Endothelial cell of umbilical vein (primary cell): ENCODE measurements at places on chromosomes 12 and 14. TPM values are rescaled to one million over a fixed set of nuclear protein-coding genes. Genes with fewer than 3 reads are reported as not detected.
A peak's percentile ranks its signal among the peaks of the same experiment; 100 is the strongest.

DNA sequence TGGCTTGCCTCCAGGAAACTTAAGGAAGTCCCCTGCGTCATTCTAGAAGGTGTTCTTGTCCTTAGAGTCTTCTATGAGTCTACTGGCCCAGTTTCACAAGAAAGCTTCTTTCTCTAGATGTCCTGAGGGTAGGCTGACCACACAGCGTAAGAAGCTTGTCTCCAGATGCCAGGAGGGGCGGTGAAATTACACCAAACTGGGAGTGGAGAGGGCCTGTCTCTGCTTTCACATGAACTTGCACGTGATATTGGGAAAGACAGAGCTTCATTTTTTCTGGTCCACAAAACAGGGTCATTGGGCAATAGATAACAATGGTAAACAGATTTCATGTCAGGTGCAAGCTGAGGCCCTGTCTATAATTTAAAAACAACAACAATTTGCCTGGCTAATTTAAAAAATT, 85.7 kb upstream of the TBX3 start:
- DNase-seq = no peak

- DNase-seq = no peak
Measured at GRCh38 chr14:23514644-23514957, 37.0 kb downstream of the ZFHX2 start.

- DNase-seq = no peak
Measured at GRCh38 chr14:69673104-69673503, 61.7 kb downstream of the SUSD6 start.

GRCh38 chr12:120764816-120765215, 39.2 kb downstream of the ACADS start:
- DNase-seq = no peak

Gene SLC17A8
- not detected in 2 replicates for polyA plus RNA-seq

DNA sequence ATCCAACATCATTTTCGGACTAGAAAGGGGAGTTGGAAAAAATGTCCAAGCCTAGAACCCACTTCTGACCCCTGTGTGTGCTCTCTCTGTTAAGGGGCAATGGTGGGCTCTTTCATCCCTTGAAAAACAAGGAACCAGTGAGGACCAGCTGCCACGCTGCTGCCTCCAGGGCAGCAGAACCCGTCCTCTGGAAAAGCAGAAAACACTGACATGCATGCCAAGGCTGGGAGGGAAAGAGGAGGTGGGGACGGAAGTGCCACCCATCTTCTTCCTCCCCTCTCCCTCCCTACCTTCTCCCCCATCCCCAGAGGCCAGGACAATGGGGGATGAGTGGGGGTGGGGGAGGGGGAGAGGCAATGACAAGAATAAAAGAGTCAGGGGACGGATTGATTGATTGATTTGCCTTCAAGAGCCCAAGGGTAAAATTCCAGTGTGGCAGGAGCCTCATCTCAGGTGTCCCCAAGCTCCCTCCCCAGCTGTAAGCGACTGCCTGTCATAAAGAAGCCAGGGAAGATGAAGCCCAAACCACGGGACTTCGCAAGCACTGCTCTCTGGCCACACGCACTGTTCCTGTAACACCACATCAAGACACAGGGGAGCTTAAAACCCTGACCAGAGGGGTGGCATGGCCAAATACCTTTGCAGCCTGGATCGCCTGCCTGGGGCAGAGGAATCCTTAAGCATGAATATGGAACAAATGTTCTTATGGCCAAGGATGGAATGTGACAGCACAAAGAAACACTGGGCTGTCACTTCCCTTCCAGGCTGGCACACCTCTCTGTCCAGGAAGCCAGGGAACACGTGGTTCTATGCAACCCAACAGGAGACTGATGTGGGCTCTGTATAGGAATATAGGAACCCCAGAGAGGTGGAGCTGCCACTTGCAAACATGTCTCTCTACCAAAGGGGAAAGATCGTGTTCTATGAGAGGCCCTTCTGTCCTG, 38.9 kb upstream of the BDKRB2 start:
- DNase-seq = no peak

DNA sequence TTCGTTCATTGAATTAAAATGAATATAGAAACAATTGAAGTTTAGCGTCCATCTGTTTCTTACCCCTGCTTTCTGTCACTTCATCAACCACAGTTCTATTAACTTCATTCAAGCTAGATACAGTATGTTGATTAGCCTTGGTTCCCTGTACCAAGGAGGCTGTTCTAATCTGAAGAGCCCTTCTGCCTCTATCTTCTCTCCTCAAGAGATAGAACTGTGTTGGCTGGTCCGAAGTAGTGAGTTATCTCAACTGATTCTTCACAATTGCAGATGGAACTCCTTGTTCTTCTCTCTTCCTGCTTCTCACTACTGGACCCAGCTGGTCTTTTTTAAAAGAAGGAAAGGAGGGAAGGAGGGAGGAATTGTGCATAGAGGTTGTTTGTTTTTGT, 82.1 kb upstream of the TRAF3 start:
- no peak for DNase-seq

GRCh38 chr12:88935856-88936255, 355.6 kb upstream of the KITLG start:
- no peak for DNase-seq

DNA sequence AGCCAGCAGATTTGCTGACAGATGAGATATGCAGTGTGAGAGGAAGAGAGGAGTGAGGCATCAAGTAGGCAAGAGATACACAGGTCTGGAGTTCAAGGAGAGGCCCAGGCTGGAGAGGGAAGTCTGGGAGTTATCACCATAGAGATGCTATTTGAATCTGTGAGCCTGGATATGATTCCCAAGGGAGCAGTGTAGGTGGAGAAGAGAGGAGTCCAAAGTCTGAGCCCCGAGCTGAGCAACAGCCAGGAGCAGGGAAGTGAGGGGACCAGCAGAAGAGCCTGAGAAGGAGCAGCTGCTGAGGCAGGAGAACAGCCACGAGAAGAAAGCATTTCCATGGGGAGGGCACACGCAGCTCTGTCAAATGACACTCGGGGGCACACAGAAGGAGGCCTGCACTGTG, 20.2 kb upstream of the NXPH4 start:
- DNase-seq = no peak

DNA sequence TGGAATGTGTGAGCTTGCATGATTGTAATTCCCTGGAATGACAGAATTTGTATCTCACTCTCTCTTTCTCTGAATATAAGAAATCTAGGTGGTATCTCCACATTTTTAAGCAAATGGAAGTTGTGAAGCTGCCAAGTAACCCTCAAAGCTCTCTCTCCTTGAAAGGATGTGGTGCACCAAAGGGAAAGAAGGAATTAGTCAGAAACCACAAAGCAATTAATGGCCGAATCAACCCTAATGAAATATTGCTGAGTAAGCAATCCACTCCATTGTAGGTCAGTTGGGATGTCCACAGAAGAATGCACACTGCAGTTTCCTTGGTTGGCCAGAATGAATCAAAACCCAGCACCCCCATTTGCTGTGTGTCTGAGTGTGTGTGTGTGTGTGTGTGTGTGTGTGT, 153.5 kb downstream of the KCNA5 start:
- no peak for DNase-seq

Gene ERP27
- 0.67 and 0.70 TPM in 2 replicates for polyA plus RNA-seq

DNA sequence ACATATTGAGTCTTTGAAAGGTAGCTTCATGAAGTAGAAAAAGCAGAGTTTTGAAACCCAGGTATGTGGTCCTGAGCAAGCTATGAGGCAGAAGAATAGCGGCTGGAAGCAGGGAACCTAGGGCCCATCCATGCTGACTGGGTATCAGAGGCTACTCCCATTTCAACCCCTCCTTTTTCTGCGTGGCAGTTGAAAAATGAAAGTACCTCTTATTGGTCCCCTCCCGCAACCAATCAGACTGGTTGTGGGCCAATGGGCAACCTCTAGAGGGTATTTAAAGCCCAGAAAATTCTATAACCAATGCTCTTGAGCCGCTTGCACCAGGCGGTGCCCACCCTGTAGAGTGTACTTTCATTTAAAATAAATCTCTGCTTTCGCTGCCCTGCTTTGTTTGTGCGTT, 1.6 kb upstream of the SNRPF start:
- no peak for DNase-seq

- no peak for DNase-seq
Measured at GRCh38 chr12:64780132-64780530, 20.9 kb upstream of the GNS start.

DNA sequence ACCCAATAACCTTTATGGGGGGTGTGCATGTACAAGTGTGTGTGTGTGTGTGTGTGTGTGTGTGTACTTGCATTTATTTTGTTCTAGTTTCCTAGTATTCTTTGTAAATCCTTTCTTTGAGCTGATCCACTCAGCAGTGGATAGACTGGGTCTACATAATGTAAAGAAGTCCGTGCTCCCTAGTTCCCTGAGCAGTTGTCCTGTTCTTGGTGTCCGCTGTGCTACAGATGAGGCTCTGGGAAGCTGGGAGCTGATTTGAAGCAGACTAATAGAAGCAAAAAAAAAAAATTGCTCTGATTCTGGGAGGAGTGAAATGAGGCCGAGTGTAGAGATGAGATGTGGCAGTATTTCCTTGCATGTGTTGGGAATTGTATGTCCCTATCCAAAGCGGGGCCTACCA, 150.4 kb upstream of the WSCD2 start:
- no peak for DNase-seq

Gene IL26
- polyA plus RNA-seq = not detected in 2 replicates

GRCh38 chr12:27243006-27243405, 1.1 kb upstream of the STK38L start:
- no peak for DNase-seq

Gene SLC25A47
- polyA plus RNA-seq = not detected in 2 replicates

- DNase-seq = no peak
Measured at GRCh38 chr12:3107071-3107583, 29.9 kb downstream of the TSPAN9 start.

Gene VDR
- 0.81 and 0.91 TPM in 2 replicates for polyA plus RNA-seq

DNA sequence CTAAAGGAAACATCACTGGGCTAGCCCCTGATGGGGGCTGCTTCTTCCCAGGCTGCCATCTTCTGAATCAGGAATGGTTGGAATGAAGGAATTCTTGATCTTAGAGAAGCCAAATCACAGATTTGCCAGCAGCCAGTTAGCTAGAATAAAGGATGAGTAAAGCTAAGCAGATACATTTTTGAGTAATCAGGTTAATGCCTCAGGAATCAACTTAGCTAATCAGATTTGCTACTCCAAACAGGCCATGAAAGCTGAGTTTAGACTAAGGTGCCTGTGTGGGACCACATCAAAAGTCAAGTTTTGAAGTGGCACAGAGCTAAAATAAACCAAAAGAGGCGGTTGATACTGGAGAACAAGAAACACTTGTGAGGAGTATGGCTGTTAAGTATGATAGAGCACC, 28.8 kb upstream of the LMO3 start:
- DNase-seq = no peak

Gene TMPRSS12
- polyA plus RNA-seq = not detected in 2 replicates

DNA sequence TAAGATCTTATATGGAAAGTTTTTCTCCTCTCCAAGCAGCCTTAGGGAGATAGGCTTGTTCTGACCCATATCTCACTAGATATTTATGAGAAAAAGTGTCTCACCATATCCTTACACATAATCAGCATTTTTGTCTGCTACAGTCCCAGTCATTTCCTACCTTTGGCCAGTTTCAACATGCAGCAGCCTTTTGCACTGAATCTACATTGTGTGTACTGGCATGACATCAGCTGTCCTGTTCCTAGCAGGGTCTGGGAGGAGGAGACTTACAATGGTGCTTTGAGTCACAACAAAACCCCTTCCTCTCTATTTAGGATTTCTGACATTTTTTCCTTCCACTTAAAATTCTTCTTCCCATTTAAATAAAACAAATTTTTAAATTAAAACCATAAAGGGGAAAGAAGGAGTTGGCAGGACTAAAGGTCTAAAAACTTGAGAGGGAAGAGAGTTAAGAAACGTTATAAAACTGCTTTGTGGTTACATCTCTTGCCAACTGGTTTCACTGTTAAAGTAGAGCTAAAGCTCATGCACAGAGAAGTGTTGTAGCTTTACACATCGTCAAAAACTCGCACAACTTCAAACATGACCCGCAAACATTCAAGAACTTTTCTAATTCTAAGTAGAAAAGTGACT, 53.3 kb upstream of the CERS5 start:
- DNase-seq = peak; percentile 77

Gene PEBP1
- polyA plus RNA-seq = 236 and 261 TPM in 2 replicates

DNA sequence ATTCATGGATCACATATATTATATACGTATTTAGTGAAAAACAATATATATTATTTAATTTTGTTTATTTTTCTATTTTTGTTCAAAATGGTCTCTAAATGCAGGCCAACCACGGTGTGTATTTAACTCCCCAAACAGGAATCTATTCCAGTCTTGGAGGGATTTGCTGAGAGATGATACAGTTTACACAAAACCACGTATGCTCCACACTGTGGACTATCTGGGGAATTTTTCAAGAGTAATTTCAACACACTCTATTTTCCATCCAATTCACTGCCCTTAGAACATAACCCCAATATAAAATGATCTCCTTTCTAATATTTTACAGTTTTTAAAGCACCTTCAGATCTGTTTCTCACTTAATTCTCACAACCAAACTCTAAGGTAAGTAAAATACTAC, 15.3 kb downstream of the EML1 start:
- no peak for DNase-seq

Gene EML5
- 0.06 TPM in 1 of 2 replicates, not detected in the other for polyA plus RNA-seq

Gene COL2A1
- polyA plus RNA-seq = not detected in 2 replicates

GRCh38 chr12:123958462-123958861, 14.2 kb downstream of the CCDC92 start:
- no peak for DNase-seq

DNA sequence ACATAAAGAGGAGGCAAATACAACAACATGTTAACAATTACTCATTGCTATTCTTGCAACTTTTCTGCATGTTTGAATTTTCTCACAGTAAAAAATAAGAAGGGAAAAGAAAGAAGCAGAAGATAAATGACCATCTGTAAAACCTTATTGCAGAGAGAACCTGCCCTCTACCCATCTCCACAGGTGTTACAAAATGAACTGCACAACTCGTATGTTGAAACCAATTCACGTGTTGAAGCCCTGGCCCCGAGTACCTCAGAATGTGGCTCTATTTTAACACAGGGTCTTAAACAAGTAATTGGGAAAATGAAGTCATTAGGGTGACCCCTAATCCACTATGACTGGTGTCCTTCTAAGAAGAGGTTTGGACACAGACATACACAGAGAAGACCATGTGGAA, 39.5 kb downstream of the FOXN3 start:
- DNase-seq = no peak

DNA sequence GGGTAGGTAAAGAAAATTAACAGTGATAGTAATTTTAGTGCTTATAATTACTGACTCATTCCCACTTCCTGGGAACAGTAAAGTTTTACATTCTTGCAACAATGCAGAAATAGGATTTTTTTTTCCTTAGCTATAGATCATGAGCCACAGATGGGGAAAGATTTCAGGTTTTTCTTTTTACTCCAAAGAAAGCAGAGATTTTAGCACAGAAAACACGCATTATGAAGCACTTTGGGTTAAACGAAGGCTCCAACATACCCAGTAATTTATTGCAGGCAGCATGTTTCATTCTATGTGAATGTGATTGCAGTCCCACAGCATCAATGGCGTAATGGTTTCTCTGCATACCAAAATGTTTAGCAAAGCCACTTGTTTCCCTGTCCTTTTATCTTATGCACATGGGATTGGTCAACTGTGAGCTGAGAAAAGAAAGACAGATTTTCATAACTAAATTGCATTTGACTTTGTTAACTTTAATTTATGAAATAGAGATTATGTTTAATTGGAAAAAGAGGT, 124.6 kb upstream of the E2F7 start:
- DNase-seq = no peak

Gene PXN
- polyA plus RNA-seq = 132 and 192 TPM in 2 replicates
